Colonic mucosa (tissue), 4 donors: ENCODE measurements at places on chromosomes 12 and 14.

DNA sequence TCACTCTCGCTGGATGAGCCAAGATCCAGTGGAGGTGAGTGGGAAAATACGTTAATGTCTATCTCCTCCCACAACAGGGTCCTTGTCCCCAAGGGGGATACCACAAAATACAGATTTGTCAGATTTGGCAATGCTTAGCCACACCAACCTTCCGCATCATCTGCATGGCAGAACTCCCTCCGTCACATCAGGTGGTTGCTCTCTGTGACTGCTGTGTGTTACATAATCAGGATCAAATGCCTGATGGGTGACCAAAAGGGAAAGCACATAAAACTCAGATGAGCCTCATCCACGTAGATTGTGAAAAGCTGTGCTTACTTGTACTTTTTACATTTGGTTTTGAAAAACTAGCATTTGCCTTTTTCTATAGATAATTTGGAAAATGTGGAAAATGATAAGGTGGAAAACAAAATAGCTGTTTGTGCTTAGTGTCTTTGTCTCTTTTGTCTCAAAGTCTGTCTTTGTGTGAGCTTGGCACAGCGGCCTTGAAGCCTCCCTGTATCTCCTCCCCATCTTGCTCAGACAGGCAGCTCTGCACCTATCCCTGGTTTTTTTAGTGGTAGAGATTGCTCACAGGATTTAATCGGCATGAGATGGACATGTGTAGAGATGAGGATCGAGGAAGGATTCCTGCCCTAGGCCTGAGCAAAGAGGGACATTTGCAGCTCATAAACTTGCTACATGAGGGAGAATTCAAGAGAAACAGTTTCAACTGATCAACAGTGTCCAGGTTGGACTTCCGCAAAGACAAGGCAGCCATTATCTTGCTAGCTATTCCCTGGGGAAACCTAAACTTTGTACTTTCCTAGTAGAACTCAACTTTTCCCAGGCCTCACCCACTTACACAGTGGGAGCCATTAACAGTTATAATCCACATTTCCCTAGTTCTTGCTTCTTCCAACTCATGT lies 3.6 kb upstream of the FGF6 start:
- no peak overlapping the region for H3K27ac ChIP-seq
- no peaks in the 10 kb centered on the region for H3K27me3 ChIP-seq
- DNase-seq, result no peak
- H3K36me3 ChIP-seq, result no peaks in the 10 kb centered on the region
- no peak overlapping the region for H3K4me3 ChIP-seq
- H3K4me1 ChIP-seq, result no peaks in the 10 kb centered on the region

- DNase-seq, result no peak
- peaks cover 3% of the 10 kb centered on the region for H3K4me1 ChIP-seq
- H3K4me3 ChIP-seq, result no peak overlapping the region
- no peaks in the 10 kb centered on the region for H3K27me3 ChIP-seq
- H3K27ac ChIP-seq, result no peak overlapping the region
Measured at GRCh38 chr14:32205554-32205953, 2.5 kb upstream of the RNU6-8 start.

DNA sequence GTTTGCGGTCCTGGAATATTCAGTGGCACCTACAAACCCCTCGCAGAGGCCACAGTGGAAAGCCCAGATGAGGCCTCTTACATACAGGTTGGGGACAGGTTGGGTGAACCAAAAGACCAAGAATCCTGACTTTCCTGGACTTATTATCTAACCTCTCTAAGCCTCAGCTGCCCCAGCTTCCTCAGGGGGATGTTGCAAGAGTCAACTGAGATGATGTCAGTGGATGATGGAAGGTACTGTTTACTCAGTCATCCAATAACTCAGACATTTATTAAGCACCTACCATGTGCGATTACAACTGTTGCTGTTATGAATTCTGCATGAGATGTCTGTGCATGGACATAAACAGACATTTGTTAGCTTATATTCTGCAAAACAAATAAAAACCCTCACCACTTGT lies 72.8 kb downstream of the RFX4 start:
- no peaks in the 10 kb centered on the region for H3K27me3 ChIP-seq
- H3K4me1 ChIP-seq, result no peaks in the 10 kb centered on the region
- no peak overlapping the region for H3K4me3 ChIP-seq
- H3K27ac ChIP-seq, result no peak overlapping the region
- H3K36me3 ChIP-seq, result no peaks in the 10 kb centered on the region
- no peak for DNase-seq

DNA sequence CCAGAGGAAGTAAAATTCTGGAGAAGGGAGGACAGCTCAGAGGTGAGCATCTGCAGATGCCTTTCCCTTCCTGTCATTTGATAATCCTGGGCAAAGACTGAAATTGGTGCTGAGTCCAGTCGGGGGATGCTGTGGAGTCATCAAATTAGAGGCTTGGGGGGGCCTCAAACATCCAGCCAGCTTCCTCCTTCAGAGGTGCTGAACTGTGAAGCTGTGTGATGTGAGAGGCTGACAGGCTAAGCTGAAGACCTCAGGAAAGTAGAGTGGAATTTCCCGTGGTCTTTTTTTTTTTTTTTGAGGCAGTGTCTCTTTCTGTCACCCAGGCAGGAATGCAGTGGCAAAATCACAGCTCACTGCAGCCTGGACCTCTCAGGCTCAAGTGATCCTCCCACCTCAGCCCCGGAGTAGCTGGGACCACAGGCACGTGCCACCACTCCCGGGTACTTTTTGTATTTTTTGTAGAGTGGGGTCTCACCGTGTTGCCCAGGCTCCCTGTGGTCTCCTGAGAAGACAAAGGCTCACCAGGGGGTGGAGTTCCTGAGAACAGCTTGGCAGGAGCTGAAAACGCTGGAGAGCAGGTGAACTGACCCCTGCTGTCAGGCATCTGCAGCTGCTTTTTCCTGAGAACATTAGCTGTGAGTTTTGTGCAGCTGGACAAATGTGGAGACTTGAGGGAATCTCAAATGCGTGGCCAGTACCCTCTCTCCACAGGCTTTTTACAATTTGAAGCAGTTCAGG lies 6.1 kb upstream of the TCL1B start:
- no peaks in the 10 kb centered on the region for H3K4me1 ChIP-seq
- H3K27ac ChIP-seq, result no peak overlapping the region
- DNase-seq, result no peak
- no peaks in the 10 kb centered on the region for H3K36me3 ChIP-seq
- no peaks in the 10 kb centered on the region for H3K27me3 ChIP-seq

GRCh38 chr14:91934554-91935285 lies 12.8 kb downstream of the FBLN5 start:
- DNase-seq, result no peak
- no peaks in the 10 kb centered on the region for H3K27me3 ChIP-seq
- H3K4me3 ChIP-seq, result no peak overlapping the region

GRCh38 chr14:90674043-90674670 lies 142.1 kb downstream of the TTC7B start:
- no peak for DNase-seq
- no peak overlapping the region for H3K27ac ChIP-seq
- no peaks in the 10 kb centered on the region for H3K4me1 ChIP-seq
- no peaks in the 10 kb centered on the region for H3K36me3 ChIP-seq
- H3K27me3 ChIP-seq, result no peaks in the 10 kb centered on the region

- no peak overlapping the region for H3K4me3 ChIP-seq
- H3K27ac ChIP-seq, result no peak overlapping the region
- no peaks in the 10 kb centered on the region for H3K36me3 ChIP-seq
Measured at GRCh38 chr12:49644620-49644994, 21.2 kb downstream of the PRPF40B start.

- H3K4me1 ChIP-seq, result no peaks in the 10 kb centered on the region
- no peaks in the 10 kb centered on the region for H3K27me3 ChIP-seq
- H3K4me3 ChIP-seq, result no peak overlapping the region
- H3K36me3 ChIP-seq, result no peaks in the 10 kb centered on the region
- no peak for DNase-seq
- no peak overlapping the region for H3K27ac ChIP-seq
Measured at GRCh38 chr12:12209043-12209442, 57.8 kb downstream of the LRP6 start.

GRCh38 chr14:83940253-83940652 lies 1589.7 kb upstream of the FLRT2 start:
- H3K27ac ChIP-seq, result no peak overlapping the region
- H3K4me1 ChIP-seq, result no peaks in the 10 kb centered on the region
- H3K4me3 ChIP-seq, result no peak overlapping the region
- no peak for DNase-seq
- H3K36me3 ChIP-seq, result no peaks in the 10 kb centered on the region
